A549 (cell line): ENCODE measurements at places on chromosomes 16 and 17. TPM values are rescaled to one million over a fixed set of nuclear protein-coding genes. Genes with fewer than 3 reads are reported as not detected.
A peak's percentile ranks its signal among the peaks of the same experiment; 100 is the strongest.

The SLC16A5 gene
- 19.5 to 27.6 TPM (median 27.2 TPM) in 3 replicates for polyA plus RNA-seq

The C17orf113 gene
- 0.55 to 0.80 TPM (median 0.67 TPM) in 3 replicates for polyA plus RNA-seq

The PPP1R1B gene
- not detected in 3 replicates for polyA plus RNA-seq

The NRN1L gene
- not detected in 3 replicates for polyA plus RNA-seq

GRCh38 chr17:4479982-4480751, 18.5 kb upstream of the SPNS2 start:
- DNase-seq, result no peak

DNA sequence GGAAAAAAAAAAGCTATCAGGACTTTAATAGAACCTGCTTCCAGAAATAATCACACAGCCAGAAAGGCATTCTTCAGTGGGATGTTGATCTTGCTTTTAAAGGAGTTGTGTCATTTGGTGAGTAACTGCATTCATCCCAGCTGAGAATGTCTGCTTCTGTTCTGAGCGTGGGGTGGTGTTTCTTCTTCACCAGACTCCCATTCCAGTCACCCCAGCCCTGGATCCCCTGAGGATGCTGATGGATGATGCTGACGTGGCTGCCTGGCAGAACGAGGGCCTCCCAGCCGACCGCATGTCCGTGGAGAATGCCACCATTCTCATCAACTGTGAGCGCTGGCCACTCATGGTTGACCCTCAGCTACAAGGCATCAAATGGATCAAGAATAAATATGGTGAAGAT, 122.5 kb downstream of the ZNF18 start:
- no peak for DNase-seq

DNA sequence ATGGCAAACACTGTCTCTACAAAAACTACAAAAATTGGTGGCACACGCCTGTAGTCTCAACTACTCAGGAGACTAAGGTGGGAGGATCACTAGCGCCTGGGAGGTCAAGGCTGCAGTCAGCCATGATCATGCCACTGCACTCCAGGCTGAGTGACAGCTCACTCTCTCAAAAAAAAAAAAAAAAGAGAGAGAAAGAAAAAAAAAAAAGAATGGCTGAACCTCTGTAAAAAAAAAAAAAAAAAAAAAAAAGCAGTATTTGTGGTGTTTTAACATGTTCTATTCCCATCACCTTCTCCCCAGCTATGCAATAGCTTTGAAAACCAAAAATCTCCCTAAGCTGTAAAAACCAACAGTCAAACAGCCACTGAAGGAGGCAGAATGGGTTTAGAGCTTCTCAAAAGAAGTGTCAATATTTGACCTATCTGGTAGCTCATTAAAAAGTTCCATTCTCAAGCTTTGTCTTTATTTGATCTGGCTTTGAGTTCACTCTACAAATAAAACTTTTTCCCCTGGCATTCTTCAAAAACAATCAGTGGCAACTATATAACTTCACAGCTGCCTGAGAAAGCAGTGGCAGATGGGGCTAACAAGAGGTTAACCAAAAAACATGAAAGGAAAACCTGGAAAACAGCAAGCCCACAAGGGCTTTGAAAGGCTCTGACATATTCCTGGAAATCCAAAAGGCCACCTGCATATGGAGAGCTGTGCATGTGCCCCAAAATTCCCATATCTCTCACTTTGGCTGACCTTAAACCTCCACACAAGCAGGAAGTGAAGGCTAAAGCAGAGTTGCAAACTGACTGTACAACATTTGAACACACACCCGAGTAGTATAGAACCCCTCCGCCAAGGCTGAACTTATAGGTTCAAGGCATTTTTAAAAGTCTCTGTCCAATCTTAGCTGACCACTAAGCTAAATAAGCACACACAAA, 36.0 kb downstream of the USP32 start:
- peak; percentile 39 for DNase-seq

DNA sequence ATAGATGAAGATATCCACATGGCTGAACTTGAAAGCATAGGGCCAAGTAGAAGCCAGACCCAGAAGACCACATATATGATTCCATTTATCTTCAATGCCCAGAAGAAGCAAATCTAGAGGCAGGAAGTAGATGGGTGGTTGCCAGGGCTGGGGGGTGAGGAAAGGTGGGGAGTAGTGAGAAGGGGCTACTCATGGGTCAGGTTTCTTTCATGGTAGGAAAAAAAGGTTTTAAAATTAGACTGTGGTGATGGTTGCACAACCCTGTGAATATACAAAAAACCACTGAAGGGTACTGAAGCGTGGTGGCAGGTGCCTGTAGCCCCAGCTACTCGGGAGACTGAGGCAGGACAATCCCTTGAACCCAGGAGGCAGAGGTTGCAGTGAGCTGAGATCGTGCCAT, 5.4 kb downstream of the CD2BP2 start:
- DNase-seq, result no peak

DNA sequence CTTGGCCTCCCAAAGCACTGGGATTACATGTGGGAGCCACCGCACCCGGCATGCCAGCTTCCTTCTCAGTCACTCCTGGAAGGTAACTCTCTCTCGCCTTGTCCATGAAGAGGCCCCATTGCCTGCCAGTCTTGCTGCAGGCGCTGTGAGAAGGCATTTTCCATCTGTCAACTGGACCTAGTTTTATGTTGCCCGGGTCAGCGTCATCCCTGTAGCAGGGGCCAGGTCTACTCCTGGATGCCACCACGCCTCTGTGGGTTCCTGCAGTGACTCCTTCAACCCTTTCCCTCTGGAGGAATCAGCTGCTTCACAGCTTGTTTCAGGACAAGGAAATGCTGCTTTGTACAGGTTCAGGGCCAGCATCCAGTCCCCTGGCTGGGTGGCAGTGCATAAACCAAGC, 2.6 kb upstream of the NLRC3 start:
- DNase-seq, result no peak

DNA sequence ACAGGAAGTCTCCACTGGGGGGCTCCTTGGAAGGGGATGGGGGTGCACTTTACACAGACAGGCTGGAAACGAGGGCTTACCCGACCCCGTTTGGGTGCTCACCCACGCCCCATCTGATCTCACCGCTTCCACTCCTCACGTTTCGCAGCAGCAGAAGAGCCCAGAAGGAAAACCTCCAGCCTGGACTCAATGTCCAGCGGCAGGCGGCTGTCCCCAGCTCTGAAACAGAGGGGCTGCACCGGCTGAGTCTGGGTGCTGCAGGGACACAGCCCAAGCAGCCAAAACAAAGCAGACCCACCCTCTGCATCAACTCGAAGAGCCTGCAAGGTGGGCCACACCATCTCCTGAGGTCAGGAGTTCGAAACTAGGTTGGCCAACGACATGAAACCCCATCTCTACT, 3.9 kb downstream of the MEAK7 start:
- no peak for DNase-seq

GRCh38 chr16:87744750-87745514, 20.9 kb downstream of the KLHDC4 start:
- no peak for DNase-seq
